Astrocyte (in vitro differentiated cells and primary cell): ENCODE measurements at places on chromosomes 6 and 20.
A peak's percentile ranks its signal among the peaks of the same experiment; 100 is the strongest.

- no peaks in the 10 kb centered on the region for H3K36me3 ChIP-seq
- H3K27me3 ChIP-seq, result no peaks in the 10 kb centered on the region
- H3K4me3 ChIP-seq, result peak overlapping the region; percentile 68
- H3K27ac ChIP-seq, result peak overlapping the region; percentile 87
Measured at GRCh38 chr6:27133281-27134227, 113.9 kb upstream of the PRSS16 start.

DNA sequence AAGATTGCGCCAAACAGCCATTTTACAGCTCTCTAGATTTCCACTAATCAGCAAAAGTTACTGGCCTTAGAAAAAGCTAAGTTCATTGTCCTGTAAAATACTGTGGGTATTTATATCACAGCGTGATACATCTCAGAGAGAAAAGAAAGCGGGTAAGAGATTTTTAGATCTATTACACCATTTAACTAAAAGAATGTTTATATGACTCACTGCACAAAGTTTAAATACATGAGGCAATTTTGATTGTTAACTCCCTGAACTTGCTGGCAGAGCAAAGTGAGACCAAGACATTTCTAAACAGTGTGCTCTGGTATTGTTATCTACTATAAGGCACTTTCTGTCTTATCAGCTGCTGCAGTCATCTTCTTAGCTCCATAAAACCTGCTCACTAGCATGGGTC is 314.3 kb downstream of the EPHA7 start:
- H3K36me3 ChIP-seq, result no peaks in the 10 kb centered on the region
- H3K27ac ChIP-seq, result no peak overlapping the region
- H3K27me3 ChIP-seq, result no peaks in the 10 kb centered on the region
- no peak overlapping the region for H3K4me3 ChIP-seq
- peak; percentile 63 for DNase-seq

DNA sequence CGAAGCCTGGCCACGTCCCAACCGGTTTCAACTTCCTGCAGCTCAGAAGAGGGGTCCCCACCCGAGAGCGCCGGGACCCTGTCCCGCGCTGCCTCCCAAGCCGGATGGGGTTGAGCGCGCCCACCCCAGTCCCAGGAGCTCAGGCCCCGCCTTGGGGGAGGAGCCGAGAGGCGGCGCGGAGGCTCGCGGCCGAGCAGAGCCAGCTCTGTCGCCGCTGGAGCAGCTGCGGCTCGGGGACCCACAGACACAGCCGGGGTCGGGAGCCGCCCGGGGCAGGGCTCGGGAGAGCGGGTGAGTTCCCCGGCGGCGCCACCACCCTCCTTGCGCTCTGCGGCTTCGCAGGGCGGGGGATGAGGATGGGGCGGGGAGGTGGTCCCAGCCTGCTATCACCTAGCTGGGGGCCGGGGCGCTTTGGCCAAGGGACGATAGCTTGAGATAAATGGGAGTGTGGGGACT is at the start of gene PPP1R16B:
PPP1R16B (plus strand) TSS at position 196 of the 456 bp plus-strand sequence. CDS start 30,229 bp downstream, outside the sequence.
- no peak for DNase-seq
- H3K36me3 ChIP-seq, result no peaks in the 10 kb centered on the region
- peaks cover 7% of the 10 kb centered on the region for H3K4me1 ChIP-seq
- H3K27ac ChIP-seq, result no peak within 1 kb of the TSS
- H3K27me3 ChIP-seq, result peaks cover 25% of the 10 kb centered on the region
- peak within 1 kb of the TSS; percentile 37 for H3K4me3 ChIP-seq

DNA sequence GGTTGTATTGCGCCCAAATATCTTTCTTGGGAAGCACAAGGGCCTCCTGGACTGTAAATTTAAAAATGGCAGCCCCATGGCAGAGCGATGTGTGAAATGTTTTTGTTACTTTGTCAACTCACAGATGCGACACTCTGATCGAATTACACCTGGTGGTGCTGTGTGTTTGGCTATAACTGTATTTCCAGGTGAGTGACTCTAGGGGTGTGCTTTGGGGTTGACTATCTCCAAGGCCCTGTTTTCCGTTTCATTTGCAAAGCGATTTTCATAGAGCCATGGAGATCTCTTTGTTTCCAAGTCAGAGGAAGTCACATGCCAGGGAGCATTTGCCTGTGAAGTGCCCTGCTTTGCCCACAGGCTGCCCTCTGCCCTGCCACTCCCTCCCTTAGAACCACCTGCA is 93.5 kb downstream of the CDC5L start:
- no peak overlapping the region for H3K4me3 ChIP-seq
- H3K27ac ChIP-seq, result no peak overlapping the region
- peaks cover 9% of the 10 kb centered on the region for H3K27me3 ChIP-seq
- H3K4me1 ChIP-seq, result peaks cover 7% of the 10 kb centered on the region

GRCh38 chr20:48096957-48097890 is 311.9 kb upstream of the SULF2 start:
- H3K4me3 ChIP-seq, result no peak overlapping the region
- H3K36me3 ChIP-seq, result no peaks in the 10 kb centered on the region
- DNase-seq, result no peak
- no peaks in the 10 kb centered on the region for H3K4me1 ChIP-seq
